ENCODE measurements at places on chromosomes 11 and 22.

DNA sequence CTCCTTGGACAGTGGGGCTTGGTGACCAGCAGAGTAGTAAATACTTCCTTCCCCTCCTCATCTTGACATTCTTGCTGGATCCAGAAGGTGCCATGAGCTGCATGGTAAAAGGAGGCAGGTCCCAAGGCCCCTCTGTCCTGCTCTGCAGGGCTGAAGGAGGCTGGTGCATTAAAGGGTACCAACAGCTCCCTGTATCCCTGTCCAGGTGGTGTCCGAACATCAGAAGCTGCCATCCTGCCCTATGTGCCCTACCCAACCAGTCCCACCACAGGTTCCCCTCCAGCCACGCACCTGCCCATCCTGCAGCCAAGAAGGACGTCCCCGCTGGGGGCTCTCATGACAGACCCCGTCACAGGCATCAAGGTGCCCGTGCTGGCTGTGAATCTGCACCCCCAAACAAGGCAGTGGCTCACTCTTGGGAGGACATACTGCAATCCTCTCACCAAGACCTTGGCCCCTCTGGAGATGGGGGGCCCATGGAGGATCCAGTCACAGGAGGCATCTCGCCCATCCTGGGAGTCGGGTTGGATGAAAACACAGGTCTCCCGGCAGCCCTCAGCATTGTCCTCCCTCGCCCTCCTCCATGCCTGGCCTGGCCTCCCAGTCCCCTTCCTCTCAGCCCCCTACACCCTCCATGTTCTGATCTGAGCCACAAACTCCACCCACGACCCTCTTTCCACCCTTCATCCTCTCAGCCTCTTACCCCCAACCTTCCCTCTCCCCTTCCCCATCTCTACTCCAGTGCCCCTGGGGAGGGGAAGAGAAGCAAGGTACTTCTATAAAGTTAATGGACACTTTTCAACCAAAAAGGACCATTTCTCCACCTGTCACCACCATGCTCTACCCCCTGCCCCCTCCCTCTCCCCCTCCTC is 55.1 kb downstream of the BTG4 start:
- no peak for DNase-seq

DNA sequence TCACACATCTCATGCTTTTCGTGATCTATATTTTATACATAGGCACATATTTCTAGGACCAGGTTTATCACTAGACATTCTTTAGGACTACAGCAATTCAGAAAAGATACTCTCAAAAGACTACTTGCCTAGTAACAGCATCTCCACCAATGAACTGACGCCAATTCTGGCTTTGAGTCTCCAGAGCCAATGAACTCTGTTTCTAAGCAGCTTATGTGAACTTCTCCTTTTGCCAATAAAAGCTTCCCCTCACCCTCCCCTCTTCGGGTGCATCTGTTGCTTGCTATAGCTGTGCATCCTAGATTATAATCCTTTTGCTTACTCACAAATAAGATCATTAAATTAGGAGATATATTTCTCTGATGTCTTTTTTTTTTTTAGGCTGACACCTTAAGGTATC is 11.4 kb upstream of the ANKK1 start:
- DNase-seq, result no peak

DNA sequence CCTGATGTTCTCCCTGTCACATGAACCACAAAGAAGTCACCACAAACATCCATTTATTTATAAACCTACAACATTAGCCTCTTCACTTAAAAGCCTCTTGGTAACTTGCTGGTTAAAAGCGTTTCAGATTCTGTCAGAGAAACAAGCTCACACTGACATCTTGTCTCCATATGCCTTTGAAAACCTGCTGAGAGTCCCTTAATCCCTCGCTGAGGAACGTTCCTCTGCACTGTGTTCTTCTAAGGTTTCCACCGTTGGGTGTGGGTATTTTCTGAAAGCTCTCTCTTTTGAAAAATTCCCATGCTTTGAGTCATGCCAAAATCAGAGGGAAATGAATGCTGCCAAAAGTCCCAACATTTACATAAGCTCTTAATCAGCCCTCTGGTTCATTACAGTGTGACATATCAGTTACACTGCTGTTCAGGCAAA is 149.8 kb downstream of the CCDC34 start:
- no peak for DNase-seq

- no peak for DNase-seq
Measured at GRCh38 chr11:45852018-45852711, 4.9 kb downstream of the CRY2 start.
